ENCODE measurements at places on chromosomes 7 and 10. TPM values are rescaled to one million over a fixed set of nuclear protein-coding genes. Genes with fewer than 3 reads are reported as not detected.

Gene DBNL
- 102 TPM for total RNA-seq

Gene WNT8B
- not detected for total RNA-seq

Gene CNPY1
- not detected for total RNA-seq

Gene GCK
- not detected for total RNA-seq

Gene OR6V1
- total RNA-seq = not detected

Gene PTN
- 3.0 TPM for total RNA-seq

Gene OIT3
- total RNA-seq = 0.40 TPM

Gene HOXA5
- 24.3 TPM for total RNA-seq

Gene UROS
- total RNA-seq = 57.8 TPM

Gene ZNF735
- total RNA-seq = not detected

Gene GPR141
- not detected for total RNA-seq

Gene SPDYE2B
- not detected for total RNA-seq

Gene SPDYE6
- not detected for total RNA-seq

Gene CHST3
- 0.88 TPM for total RNA-seq

Gene ZWINT
- 14.3 TPM for total RNA-seq

Gene PYROXD2
- 7.2 TPM for total RNA-seq

Gene CDHR3
- total RNA-seq = 47.3 TPM

Gene SPDYE9
- not detected for total RNA-seq

Gene DYNC1I1
- 1.4 TPM for total RNA-seq

Gene ACHE
- total RNA-seq = 3.3 TPM

Gene ADRB1
- 3.1 TPM for total RNA-seq

Gene MAPK8
- 69.3 TPM for total RNA-seq

Gene SPDYE1
- total RNA-seq = not detected

Gene HOGA1
- 0.40 TPM for total RNA-seq

Gene NPC1L1
- total RNA-seq = 0.67 TPM

Gene TACR2
- 11.1 TPM for total RNA-seq

Gene DGKB
- not detected for total RNA-seq
